ENCODE measurements at places on chromosomes 1 and 21.

GRCh38 chr1:59266927-59267293, 30.0 kb upstream of the FGGY start:
- no peak for DNase-seq

- DNase-seq: peak; percentile 2
Measured at GRCh38 chr1:222644636-222644980, 26.7 kb downstream of the MIA3 start.

GRCh38 chr1:27863538-27863915, 8.8 kb upstream of the THEMIS2 start:
- no peak for DNase-seq

- no peak for DNase-seq
Measured at GRCh38 chr1:212557739-212558692, 50.5 kb upstream of the ATF3 start.

GRCh38 chr1:205810448-205811157, 2.4 kb downstream of the SLC41A1 start:
- no peak for DNase-seq

DNA sequence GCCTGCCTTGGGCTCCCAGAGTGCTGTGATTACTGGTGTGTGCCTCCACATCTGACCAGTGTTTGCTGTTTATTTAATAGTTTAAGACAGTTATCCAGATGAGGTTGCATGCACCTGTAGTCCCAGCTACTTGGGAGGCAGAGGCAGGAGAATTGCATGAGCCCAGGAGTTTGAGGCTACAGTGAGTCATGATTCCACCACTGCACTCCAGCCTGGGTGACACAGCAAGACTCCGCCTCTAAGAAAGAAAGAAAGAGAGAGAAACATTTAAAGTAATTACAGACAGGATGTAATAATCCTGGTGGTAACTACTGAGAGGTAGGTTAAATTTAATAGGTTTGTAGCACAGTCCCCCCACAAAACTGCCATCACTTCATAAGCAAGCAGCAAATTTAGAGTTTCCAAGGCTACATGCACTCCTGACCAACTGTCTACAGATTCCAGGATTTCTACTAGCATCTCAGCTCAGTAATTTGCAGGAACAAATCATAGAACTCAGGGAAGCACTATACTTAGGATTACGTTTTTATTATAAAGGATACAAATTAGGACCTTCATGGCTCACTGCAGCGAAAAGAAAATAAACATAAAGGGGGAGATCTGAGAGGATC, 89.6 kb downstream of the PKN2 start:
- DNase-seq: no peak

DNA sequence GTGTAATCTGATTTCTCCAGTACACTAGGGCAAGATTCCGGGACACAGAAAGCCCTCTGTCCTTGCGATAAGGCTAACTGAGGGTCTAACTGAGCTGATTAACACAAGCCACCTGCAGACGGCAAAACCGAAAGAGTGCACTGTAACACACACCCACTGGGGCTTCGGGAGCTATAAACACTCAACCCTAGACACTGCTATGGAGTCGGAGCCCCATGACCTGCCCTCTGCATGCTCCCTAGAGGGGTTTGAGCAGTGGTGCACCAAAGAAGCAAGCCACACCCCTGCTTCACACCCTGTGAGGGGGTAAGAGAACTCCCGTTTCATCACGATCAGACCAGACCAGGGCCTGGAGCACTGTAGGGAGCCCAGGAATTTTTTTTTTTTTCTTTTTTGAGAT, 72.4 kb downstream of the DMRTA2 start:
- DNase-seq: no peak
